ENCODE measurements at places on chromosomes 12 and 14.

DNA sequence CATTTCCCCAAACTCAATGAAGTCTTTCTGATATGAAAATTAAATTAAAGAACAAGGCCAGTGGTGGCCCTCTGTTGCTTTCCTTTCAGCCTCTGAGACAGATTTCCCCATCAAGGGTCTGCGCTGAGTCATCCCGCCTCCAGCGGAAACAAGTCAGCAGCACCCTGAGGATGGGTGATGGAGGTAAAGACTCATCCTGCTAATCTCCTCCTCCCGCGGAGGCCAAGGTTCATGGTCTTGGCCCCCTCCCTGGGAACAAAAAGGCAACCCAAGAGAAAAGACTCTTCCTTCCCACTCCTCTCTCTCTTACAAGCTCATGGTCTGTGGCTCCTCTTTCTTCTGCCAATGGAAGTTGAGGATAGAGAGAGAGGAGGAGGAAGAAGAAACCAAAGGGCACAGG is 9.0 kb upstream of the NUMB start:
- DNase-seq, result no peak

- no peak for DNase-seq
Observed at GRCh38 chr12:76698316-76698715, 65.6 kb upstream of the ZDHHC17 start.

- no peak for DNase-seq
Observed at GRCh38 chr14:52244328-52244727, 23.2 kb upstream of the PTGDR start.

- DNase-seq, result no peak
Observed at GRCh38 chr12:131353376-131353775, 357.5 kb upstream of the SFSWAP start.

GRCh38 chr14:61130512-61131260 is 149.6 kb downstream of the SLC38A6 start:
- no peak for DNase-seq

DNA sequence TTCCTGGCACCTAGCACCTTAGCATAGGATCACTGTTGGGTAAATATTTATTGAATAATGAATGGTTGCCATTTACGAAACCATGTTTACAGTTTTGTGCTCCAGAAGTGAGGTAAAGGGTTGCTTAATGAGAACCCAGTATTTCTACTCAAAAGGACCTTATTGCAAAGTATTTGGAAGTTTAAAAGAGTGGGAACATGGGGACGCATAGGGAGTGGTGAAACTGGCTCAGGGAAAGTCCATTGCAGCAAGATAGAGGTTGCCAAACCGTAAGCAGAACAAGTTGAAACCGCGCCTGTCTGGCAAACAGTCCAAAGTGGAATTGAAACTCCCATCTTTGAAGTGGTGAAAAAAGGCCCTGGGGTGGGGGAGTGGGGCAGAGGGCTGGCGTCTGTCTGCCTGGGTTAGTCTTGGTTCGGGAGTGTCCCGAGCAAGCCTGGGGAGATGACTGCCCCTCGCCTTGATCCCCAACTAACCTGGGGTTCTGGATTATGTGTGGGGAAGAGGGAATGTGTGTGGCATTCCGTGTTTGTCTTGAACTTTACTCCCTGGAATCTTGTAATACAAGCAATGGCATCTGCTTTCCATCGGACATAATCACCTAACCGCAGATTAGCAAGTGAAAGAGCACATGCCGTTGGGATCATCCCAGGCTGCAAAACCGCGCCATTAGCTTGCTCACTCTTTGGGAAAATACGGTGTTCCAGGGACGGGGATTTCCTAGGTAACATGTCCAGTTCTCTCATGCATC is 7.2 kb downstream of the ALDH2 start:
- peak; percentile 78 for DNase-seq

DNA sequence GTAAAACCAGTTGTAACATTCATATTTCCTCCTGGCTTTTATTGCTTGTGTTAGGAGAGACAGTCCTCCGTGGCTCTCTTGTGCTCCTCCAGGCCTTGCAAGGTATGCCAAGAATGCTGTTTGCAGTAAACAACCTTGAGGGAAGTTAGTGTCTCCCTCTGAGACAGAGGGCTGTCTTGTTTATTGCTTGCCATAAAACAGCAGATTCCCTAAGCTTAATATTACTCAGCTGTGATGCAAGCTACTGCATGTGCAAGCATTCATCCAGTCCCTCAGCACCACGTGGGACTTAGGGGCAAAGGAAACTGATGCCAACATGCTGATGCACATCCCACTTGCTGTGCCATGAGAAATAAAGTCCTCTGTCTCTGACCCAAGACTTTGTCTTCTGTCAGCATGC is 6.6 kb downstream of the POMT2 start:
- no peak for DNase-seq

GRCh38 chr12:65895759-65896656 is 71.7 kb downstream of the HMGA2 start:
- no peak for DNase-seq

DNA sequence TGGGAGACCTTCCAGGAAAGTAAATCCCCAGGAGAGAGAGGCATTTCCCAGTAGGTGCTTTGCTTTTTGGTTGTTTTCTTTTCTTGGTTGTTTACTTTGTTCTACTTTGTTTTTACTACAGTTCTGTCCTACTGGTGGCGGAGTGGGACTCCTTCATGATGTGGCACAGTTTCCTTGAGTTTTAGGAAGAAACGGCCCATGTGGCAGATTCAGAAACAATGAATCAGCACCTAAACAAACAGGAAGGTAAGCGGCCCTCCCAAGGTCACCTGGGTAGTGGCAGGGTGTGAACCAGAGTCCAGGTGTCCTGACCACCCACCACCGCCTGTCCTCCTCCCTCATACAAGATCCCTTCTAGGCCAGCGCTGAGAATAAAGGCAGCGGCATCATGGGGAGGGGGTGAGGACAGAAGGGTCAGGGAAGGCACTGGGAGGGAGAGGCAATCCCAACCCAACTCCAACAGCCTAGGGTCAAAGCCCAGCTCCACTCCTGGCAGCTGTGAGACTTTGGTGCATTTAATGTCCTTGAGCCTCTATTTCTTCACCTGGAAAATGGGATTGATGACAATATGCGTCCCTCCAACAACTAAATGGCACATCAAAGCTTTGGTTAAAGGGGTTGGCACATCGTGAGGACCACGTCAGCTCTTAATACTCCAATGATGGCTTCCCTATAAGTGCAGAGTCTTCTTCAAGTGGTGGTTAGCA is 111.5 kb upstream of the BCL2L14 start:
- DNase-seq, result no peak

DNA sequence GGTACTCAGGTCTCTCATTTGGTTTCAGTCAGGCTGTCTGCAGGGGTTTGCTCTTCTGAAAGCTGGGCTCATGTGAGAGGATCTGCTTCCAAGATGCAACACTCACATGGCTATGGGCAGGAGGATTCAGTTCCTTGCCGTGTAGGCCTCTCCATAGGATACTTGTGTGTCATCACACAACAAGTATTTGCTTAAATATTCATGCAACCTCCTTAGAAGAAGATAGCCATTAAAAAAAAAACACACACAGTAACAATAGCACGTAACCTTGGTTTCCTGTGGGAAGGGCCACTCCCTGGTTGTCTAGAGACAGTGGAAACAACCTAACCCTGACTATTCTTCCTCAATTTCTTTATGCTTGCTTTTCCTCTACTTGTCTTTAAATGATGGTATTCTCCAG is 31.8 kb upstream of the CLEC4E start:
- no peak for DNase-seq

DNA sequence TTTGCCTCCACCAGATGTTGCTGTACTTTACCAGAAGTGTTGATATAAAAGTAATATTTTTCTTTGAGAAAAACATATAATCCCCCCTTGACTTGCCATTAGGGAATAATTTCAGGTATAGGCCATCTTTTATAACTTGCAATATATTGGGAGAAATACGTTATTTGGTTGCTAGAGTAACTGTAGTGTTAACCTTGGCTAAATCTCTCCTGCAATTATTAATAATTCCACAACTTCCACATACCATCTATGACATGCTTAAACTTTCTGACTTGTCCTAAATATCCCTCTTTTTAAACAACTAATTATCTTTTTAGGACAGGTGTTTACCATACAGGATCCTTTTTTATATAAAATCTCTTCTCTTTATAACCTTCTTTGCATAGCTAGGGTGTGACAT is 1048.2 kb downstream of the SLC16A7 start:
- no peak for DNase-seq

GRCh38 chr12:56935157-56935556 is 949 bp upstream of the SDR9C7 start:
- DNase-seq, result no peak

- DNase-seq, result no peak
Observed at GRCh38 chr14:64934338-64934929, 8.1 kb downstream of the GPX2 start.

- no peak for DNase-seq
Observed at GRCh38 chr14:103204852-103205540, 81.7 kb downstream of the TNFAIP2 start.

DNA sequence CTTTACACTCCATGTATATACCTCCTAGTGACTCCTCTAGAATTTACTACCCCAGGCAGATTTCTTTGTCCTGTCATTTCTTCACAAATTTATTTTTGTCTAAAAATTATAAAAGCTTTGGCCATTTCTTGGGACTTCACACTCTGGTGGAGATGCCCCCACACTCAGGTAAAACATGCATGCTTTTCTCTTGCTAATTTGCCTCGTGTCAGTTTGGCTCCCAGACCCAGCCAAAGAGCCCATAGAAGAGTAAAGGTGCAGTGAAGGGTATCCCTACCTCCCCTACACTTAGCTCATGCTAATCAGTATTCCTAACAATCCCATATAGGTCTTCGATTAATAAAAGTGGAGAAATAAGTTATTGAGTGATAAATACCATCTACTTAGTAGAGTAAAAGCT is 256.5 kb upstream of the KRR1 start:
- DNase-seq, result no peak

GRCh38 chr12:104166465-104166864 is 28.5 kb upstream of the NFYB start:
- no peak for DNase-seq

DNA sequence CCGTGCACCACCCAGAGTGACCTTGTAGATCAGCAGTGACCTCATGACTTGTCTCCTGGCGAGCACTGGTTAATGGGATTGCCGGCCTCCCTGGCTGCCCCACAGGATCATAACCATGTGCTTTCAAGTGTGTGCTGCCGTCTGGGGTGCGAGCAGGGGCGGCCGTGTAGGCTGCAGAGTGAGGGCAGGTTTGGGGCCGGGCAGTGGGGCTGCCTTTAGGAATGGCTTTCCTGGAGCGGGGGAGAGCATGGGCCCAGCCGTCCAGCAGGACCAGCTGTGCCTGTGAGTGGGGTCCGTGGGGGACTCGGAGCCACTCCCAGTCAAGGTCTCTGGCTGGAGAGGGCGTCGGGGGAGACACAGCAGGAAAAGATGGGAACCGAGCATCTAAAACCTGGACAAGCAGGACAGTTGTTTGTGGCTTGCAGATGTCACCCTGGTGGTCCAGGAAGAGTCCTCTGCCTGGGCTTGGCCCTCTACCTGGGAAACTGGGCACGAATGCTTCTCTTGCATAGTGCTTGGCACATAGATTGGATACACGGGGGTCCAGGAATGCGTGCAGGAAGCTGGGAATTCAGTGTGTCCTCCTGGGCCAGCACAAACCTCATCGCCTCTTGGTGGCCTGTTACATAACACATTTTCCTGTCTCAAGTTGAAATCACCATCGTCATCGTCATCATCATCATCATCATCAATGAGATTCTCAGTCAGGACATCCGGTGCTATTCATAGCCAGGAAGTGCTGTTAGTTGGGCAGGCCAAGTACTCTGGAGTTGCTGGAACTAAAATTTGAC is 96.0 kb downstream of the ADGRD1 start:
- DNase-seq, result peak; percentile 31

GRCh38 chr12:131315601-131316000 is 361.9 kb downstream of the ADGRD1 start:
- no peak for DNase-seq

DNA sequence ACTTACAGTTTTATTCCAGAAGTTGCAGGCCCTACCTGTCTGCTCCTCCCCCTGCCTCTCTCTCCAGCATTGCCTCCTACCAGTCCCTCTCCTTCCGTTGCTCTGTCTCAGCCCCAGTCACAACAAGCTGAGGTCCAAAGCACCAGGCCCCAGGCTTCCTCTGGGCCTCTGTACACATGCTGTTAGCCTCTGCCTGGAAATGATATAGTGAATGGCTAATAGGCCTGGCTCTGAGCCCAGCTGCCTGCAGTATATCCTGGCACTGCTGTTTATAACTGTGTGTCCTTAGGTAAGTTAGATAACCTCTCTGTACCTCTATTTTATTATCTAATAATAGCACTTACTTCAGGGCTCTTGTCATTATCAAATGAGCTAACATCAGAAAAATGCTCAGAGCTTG is 114.9 kb upstream of the PWP1 start:
- DNase-seq, result peak; percentile 55

DNA sequence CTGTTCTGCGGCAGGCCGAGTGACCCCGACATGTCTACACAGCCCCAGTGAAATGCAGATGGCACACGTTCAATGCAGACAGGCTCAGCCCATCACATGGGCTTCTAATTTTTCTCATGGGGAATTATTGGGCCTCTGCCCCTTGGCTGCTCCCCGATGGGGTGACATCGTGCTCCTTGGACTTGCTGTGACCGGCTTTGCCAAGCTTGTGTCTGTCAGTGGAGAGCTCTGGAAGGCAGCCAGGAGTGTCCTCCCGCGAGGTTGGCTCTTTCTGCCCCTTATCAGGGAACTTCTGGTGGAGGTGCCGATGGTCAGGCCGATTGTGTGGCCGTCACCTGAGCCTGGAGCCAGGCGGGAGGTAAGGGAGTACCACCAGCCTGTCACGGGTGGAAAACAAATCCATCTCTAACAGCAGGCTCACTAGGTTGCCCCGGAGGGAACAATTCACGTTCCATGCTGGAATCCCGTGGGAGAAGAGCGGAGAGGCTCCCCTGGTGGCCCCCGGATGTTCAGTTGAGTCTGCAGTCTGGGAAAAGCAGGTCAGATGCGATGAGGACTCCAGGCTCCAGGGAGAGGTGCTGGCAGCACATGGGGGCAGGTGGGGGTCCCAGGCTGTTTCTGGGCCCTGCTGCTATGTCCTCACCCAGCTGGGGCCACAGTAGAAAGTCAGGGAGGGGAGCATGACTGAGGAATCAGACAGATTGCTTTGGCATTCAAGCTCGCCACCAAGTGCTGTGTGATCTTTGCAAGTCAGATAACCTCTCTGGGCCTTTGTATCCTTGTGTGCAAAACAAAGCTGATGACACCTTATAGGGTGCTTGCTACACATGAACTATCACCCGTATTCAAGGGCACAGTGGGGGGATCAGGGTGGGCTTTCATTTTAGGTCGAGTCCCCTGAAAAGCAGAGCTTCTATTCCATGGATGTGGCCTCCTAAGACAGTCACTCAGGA is 43.2 kb upstream of the EML1 start:
- no peak for DNase-seq

DNA sequence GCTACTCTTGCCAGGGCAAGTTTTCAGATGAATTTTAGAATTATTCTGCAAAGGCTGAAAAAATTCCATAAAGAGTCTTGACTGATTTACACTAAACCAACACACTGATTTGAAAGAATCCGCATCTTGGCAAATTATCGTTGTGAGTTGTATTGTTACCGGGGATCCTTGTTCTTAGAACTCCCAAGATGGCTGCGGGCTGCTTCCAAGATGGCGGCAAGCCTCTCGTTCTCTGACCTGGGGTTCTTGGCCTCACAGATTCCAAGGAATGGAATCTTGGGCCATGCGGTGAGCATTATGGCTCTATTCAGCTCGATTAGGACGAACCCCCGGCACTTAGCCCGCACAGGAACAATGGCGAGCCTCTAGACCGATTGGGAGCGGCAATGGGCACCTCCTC is 132.5 kb downstream of the ZNF664 start:
- no peak for DNase-seq
